ENCODE measurements at places on chromosomes 7 and 10. TPM values are rescaled to one million over a fixed set of nuclear protein-coding genes. Genes with fewer than 3 reads are reported as not detected.

DNA sequence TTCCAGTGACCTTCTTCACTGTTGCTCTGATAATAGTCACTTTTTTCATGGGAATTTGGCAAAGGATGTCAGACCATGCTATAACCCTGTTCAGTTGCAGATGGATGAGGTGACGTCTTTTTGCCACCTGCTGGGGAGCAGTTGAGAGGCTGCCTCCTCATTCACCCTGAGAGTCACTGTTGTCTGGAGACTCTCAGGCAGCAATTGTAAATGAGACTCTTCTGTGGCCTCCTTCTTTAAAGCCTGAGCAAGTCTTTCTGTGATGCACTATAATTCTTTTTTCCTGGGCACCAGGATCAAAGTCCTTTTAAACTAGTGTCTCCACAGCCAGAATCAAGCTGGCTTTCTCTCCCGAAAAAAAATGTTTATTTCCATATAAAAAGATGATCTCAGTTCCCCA, 345.1 kb downstream of the ARL4A start:
- H3K4me1 ChIP-seq: no peaks in the 10 kb centered on the region
- H3K27ac ChIP-seq: no peak overlapping the region
- no peak overlapping the region for H3K4me3 ChIP-seq
- no peaks in the 10 kb centered on the region for H3K36me3 ChIP-seq
- H3K27me3 ChIP-seq: no peaks in the 10 kb centered on the region

DNA sequence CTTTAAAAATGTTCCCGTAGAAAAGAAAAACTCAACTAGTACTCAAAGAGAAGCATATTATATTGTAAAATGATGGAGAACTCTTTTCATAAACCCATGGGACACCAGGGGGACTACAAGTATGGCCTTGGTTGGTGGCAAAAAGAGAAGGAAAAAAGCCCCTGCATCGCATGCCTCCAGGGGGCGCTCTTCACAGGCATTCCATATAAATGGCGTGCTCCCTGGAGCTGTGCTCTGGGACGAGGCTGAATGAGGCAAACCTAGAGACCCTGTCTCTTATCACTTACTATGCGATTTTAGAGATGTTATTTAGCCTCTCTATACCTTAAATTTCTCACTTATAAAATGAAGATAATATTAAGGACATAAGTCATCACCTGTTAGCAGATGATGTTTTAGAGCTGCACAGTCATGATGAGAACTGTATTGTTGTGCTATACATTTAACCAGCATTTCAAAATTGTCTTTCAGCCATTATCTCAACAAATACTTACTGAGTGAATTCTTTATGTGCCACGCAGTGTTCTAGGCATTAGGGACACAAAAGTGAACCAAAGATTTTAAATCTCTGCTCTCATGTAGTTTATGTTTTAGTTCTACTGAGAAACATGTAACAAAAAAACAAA, 105.8 kb downstream of the ARHGAP21 start:
- DNase-seq: no peak
- peaks cover 3% of the 10 kb centered on the region for H3K4me1 ChIP-seq
- no peak overlapping the region for H3K4me3 ChIP-seq

DNA sequence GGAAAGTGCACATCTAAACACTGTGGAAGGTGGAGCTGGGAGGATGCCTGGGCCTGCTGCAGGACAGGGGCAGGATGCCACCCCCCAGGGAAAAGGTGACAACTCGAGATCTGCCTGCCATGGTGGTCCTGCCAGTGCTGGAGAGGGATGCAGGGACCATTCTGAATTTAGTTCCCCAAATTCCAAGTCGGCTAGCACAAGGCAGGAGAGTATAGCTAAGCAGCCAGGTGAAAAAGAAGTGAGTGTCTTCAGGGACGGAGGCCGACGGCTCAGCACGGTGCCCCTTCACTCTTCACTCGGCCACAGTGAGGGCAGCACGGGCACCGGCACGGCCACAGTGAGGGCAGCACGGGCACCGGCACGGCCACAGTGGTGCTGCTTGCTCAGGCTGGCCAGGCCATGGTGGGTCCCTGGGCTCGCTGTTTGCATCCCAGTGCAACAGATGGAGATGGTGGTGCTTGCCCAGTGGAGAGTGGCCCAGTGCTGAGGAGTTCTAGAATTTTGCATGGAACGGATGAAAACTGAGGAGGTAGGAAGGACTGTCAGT, 161.3 kb upstream of the SHH start:
- H3K4me3 ChIP-seq: no peak overlapping the region
- H3K27me3 ChIP-seq: no peaks in the 10 kb centered on the region
- no peaks in the 10 kb centered on the region for H3K36me3 ChIP-seq
- H3K4me1 ChIP-seq: no peaks in the 10 kb centered on the region
- peak; percentile 57 for DNase-seq

The PCLO gene
- total RNA-seq: 6.1 TPM

DNA sequence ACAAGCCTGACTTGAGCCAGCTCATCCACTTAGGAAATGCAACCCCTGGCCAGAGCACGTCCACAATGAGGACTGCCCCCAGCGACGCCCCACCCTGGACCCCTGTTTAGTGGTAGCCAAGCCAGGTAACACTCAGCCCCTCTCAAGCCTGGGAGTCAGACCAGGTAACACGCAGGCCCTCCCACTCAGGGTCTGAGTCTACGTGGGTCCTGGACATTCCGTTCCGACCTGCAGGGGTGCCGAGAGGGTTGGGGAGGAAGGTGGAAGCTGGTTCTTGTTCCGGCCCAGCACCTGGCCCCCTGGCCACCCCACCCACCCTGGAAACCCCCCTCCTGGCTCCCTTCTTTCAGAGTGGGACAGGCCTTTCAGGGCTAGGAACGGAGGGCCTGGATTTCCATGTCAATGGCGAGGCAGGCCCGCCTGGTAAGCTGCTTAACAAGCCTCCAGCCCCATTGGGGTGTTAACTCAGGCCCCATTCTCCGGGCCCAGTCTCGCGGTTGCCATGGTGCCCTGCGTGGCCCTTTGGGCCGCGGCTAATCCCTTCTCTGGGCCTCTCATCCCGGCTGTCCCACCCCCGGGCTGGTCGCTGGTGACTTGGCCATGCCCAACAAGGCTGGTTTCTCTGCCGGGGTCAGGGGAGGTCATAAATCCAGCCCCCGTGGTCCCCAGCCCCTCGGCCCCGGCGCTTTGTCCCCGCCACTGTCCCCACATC, 19.7 kb upstream of the LFNG start:
- DNase-seq: no peak
- no peak overlapping the region for H3K4me3 ChIP-seq
- H3K27me3 ChIP-seq: peaks cover 14% of the 10 kb centered on the region
- peaks cover 17% of the 10 kb centered on the region for H3K4me1 ChIP-seq
- no peak overlapping the region for H3K27ac ChIP-seq

DNA sequence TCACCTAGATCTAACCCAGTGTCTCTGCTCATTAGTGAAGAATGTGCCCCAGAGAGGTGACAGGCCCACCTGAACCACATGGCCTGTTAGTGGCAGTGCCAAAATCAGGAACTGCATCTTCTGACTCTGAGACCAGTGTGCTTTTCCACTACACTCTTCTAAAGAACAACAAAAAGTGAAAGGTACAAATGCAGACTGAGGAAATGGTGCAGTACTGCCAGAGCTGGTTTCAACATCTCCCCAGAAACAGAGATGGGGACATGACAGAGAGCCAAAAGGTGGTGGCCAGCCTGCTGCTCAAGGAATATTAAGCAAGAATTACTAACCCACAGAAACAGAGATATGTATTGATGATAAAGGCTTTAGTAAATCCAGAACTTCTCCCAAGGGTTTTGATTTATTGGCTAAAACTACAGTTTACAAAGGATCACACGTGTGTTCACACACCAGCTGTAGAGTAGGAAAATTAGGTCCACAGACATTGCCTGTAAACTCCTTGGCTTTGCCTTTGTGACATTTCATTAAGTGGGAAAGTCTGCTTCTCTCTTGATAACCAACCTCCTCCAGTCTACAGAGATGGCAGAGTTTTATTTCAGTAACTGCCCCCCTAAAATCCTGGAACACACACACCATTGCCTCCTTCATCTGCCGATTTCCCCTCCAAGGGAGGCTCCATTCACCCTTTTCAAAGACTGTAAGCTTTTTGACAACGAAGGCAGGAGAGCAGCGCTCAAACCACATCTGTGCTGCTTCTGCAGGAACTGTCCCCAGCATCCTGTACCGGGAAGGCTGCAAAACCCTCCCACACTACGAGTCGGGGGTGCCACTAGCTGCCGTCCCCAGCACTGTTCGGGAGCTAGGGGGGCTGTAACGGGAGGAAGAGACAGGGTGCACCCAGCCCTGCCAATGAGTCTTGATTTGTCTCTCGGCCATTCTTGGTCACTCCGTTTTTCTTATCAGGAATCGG, 29.8 kb downstream of the GSDME start:
- H3K4me1 ChIP-seq: peaks cover 9% of the 10 kb centered on the region
- no peaks in the 10 kb centered on the region for H3K36me3 ChIP-seq
- DNase-seq: no peak
- H3K4me3 ChIP-seq: no peak overlapping the region
- no peaks in the 10 kb centered on the region for H3K27me3 ChIP-seq

The EPO gene
- total RNA-seq: not detected

GRCh38 chr10:62475551-62475950, 101.4 kb downstream of the ZNF365 start:
- no peaks in the 10 kb centered on the region for H3K27me3 ChIP-seq
- no peaks in the 10 kb centered on the region for H3K36me3 ChIP-seq
- H3K4me1 ChIP-seq: peaks cover 4% of the 10 kb centered on the region
- no peak for DNase-seq

- H3K27ac ChIP-seq: no peak overlapping the region
- H3K4me3 ChIP-seq: peak overlapping the region; percentile 48
- H3K4me1 ChIP-seq: peaks cover 15% of the 10 kb centered on the region
- H3K36me3 ChIP-seq: no peaks in the 10 kb centered on the region
- peaks cover 65% of the 10 kb centered on the region for H3K27me3 ChIP-seq
- peak; percentile 81 for DNase-seq
Measured at GRCh38 chr10:117175901-117176534, 21.3 kb upstream of the KCNK18 start.

Data from suprapubic skin (tissue), 4 donors.